ENCODE measurements at places on chromosomes 2 and 18.

DNA sequence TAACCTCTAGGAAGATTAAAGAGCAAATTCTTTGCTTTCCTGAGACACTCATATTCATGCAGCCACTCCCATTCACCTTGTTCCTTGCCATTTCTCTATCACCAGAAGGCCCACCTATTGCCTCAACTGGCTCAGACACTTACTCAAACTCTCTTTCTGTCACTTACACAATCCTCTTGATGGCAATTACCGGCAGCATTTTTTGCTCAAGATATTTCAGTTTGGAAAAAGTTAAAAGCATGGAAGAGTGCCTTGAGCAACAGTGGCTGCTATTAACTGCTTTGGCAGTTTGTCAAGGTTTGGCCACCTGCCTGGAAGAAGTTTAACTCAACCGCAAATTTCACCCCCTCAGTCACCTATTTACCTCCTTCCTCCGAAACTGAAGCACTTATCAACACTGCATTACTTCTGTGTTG is 1104.0 kb upstream of the PIK3C3 start:
- no peak for DNase-seq

- DNase-seq, result no peak
These were observed 715.8 kb upstream of the SOX11 start for GRCh38 chr2:4976407-4976806.

DNA sequence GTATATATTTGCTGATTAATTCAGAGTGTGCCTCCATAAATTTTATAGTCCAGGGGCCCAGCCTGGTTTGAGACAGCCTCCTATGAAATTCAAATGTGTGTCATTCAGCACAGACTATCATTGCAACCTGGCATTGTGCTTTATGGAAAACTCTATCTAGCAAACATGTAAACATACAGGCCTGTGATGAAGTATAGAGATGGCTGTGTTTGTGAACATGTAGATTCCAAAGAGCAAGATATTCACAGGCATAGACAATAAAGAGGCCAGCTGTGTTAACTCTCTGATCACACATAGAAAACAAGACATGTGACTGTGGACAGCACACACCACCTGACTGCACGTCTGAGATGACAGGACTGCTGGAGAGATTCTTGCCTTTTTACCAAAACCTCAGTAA is 297.9 kb downstream of the EN1 start:
- no peak for DNase-seq

GRCh38 chr18:71131918-71132317 is 843.1 kb downstream of the SOCS6 start:
- no peak for DNase-seq

- DNase-seq, result no peak
These were observed 339.5 kb downstream of the TXNL1 start for GRCh38 chr18:56298935-56299334.

- no peak for DNase-seq
These were observed 42.5 kb downstream of the PSD4 start for GRCh38 chr2:113216321-113216720.

DNA sequence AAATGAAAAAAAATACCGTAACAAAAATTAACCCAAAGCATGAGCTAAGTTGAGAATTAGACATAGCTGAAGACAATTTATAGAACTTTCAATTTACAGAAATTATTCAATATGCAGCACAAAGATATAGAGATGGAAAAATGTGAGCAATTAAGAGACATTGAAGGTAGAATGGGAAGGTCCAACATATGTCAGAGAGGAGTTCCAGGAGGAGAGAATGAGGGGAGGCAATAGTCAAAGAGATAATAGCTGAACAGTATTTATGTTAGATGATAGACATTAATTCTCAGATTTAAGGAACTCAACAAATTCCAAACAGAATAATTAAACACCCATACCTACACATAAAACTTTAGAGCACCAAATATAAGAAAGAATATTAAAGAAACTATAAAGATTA is 103.0 kb upstream of the MSTN start:
- DNase-seq, result no peak

GRCh38 chr2:172639823-172640222 is 83.9 kb downstream of the PDK1 start:
- DNase-seq, result no peak

DNA sequence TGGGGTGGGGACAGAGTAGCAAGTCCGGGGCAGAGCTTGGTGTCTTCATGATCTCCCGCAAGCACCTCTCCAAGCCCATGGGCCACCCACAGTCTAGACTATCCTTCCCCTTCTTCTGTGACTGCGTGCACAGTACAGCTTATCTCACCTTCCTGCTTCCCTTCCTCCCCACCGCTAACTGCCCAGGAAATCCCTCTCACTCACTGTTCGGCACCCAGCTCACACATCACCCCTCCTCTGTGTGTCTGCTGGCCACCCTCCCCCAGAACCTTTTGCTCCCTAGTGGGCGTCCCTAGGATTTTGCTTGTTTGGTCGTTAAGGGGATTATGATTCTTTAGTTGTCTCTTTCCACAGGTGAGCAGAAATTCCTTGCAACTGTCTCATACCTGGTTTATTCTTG is 31.5 kb upstream of the SMAD7 start:
- DNase-seq, result no peak

GRCh38 chr18:27579364-27579763 is 394.3 kb upstream of the CHST9 start:
- DNase-seq, result no peak

DNA sequence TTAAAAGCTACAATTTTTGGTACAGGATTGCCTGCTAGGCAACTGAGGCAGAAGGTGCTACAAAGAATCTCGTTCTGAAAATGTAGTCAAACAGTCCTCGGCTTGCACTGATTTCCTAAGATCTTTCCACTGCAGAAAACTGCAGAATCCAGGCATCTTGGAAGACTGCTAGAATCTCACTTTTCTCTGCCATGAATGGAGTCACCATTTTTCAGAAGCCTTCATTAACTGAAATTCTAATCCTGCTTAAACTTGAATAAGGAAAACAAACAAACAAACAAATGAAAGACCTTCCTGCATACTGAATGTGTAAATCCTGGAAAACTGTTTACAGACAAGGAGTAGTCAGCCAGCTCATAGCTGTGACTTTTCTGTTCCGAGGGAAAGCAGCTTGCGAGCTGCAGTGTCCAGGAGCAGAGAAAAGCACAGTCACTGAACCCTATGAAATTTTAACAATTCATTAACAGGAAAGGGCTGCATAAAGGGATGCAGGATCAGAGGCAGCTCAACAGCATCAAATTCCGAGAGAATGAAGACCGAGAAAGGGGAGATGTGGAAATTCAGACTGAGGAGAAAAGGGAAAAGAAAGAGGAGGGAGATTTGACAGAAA is 210.5 kb upstream of the PIK3C3 start:
- DNase-seq, result no peak

GRCh38 chr2:73283545-73284295 is 558 bp downstream of the FBXO41 start:
- DNase-seq, result no peak

Data from Right ventricle myocardium inferior (tissue), 1 donor.